Urothelium cell line (cell line): ENCODE measurements at places on chromosomes 11 and 22.

DNA sequence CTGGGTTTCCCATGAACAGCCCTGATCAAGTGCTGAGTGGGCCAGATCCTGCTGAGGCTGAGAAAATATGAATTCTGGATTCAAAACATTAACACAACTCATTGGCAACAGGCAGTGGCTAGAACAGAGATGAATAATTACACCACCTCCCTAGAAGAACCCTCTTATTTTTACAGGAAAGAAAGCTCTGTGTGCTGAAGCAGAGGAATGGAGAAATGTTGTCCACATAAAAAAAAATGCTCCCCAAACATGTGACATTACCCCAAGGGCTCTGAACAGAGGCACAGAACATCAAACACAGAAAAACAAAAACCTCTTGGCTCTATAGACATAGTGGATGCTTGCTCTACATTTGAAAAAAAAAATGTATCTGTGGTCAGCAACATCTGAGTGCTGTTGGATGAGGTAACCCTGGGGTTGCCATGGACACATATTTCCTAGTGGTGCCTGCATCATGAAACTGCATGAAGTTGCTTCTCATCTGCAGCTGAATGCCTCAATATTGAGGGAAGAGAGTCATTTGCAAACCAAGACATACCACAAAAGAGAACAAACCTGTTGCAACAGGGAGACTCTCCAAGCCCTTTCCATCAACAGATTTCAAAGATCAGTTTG is 98.8 kb downstream of the SNX19 start:
- DNase-seq: no peak

GRCh38 chr22:47176573-47177333 is 414.3 kb downstream of the TBC1D22A start:
- no peak for DNase-seq

GRCh38 chr11:119691020-119691666 is 37.9 kb downstream of the NECTIN1 start:
- no peak for DNase-seq

DNA sequence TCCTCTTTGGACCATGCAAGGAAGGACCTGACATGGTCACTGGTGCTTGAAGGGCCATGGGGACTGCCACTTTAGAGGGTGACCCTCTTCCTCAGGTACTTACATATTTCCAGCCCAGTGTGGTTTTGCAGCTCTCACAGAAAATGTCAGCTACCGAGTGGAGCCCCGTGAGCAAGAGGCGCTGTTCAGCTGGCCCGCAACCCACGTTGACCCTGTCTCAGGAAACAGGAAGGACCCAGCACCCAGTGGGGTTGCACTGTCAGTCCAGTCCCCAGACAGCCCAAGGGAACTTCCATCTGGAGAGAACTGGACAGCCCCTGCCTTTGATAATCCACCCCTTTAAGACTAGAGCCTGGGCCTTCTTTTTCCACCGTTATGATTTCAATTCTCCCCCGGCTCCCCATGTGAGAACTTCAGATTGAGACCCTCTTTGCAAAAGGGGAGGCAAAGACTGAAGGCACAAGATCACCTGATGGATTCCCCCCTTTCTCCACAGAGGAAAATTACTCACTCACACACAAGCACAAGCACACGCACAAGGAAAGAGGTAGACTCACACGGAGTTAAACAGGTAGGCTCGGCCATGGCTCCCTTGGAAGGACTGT is 3.4 kb downstream of the YPEL4 start:
- no peak for DNase-seq

- no peak for DNase-seq
Measured at GRCh38 chr11:73399159-73399590, 23.0 kb downstream of the RELT start.

GRCh38 chr11:47327949-47328348 is 24.6 kb downstream of the MYBPC3 start:
- DNase-seq: no peak

DNA sequence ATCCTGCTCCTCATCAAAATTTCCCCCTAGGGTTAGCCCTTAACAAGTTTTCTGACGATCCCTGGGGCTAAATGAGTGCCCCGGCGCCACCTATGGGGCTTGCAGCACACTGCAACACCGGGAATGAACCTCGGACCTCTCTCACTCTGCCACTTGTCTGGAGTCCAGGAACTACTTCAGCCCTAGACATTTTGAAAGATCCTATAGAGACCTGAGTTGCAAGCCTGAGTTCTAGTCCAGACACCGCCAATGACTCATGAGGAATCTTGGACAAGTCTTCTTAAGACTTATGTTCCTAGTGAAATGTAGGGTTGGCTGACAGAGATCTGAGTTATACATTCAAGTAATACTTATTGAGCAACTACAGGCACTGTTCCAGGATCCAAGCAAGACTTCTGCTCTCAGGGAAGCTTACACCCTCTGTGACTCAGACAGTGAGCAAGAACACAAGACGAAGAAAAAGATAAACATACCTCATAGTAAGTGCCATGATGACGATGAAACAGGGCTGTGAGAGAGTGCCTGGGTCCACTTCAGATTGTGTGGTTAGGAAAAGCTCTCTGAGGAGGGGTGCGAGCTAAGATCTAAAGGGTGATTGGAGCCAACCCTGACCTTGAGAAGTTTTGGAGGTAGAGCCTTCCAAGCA is 10.2 kb upstream of the STK33 start:
- peak; percentile 77 for DNase-seq

DNA sequence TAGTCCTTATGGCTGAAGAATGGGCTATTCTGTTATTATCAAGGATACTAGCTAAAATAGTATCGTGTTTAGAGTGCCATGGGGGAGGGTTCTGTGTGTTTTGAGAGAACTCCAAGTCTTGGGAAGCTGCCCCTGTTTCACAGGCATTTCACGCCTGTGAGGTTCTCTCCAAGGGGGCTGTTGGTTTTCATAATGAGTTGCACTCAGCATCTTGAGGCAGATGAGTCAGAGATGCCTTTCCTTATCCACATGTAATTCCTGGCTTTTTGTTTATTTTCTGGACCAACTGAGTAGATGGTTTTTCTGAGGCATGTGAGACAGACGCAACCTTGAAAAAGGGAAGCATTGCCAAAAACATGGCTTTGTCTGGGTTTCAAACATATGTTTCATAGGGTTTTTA is 203.7 kb downstream of the ARHGAP42 start:
- peak; percentile 31 for DNase-seq

DNA sequence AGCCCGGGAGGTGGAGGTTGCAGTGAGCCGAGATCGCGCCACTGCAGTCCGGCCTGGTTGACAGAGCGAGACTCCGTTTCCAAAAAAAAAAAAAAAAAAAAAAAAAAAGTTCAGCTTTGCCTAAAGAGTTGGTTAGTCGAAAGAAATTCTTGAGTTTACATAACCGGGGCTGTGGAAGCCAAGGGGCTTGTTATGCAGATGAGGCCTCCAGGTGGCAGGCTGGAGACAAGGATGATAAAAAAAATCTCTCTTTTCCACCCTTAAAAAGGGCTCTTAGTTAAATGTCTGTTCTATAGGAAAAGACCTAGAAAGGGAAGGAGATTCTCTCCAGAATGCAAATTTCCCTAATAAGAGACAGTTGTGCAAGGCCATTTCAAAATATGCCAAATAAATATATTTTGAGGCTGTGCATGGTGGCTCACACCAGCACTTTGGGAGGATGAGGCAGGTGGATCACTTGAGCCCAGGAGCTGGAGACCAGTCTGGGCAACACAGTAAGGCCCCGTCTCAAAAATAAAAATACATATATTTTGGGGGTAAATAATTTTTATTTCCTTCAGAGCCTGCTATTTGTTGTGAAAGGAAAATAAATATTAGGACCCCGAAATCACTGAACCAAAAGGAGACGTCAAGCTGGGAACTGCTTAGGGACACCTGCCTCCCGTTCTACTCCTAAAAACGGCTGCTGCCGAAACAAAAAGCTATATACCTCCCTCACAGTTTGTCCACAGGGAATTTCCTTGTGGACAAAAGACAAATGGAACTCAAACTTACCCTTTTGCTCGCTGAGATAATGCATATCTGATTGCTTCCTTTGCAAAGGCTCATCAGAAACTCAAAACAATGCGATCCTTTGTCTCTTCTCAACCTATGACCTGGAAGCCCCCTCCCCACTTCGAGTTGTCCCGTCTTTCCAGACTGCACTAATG is 2.4 kb upstream of the IFITM2 start:
- DNase-seq: peak; percentile 55

DNA sequence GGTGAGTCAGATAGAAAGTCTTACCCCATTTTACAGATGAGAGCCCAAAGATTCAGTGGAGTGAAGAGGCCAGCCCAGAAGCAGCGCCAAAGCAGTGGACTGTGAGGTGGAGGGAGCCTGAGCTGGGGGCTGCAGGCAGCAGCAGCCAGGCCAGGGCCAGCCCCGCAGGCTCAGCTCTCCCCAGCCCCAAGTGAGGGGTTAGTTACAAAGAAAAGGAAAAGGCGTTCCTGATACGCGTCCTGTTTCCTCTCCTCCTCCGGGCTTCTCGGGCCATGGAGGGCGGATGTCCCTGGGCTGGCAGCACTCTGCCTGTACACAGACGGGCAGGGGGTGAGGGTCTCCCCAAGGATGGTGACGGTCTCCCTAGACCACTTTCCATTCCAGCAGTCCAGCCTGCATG is 44.9 kb downstream of the ARRB1 start:
- no peak for DNase-seq

- no peak for DNase-seq
Measured at GRCh38 chr11:126210871-126211235, 597 bp downstream of the RPUSD4 start.

DNA sequence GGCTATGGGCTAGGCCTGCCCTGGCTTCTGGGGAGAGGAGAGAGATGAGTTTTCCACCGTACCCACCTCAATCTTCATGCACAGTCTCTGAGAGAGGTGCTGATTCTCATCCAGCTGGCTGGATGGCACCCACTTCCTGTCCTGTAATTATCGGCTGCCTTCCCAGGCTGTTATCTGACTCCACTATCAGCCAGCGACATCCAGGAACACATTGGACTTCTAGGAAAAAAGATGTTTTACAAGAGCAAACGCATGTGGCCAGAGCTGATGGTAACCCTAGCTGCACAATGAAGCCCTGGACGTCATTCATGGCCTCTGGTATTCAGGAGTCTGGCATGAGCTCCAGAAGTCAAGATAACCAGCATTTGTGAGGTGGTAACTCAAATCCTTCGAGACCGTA is 137.4 kb downstream of the EHF start:
- DNase-seq: no peak

- DNase-seq: peak; percentile 20
Measured at GRCh38 chr11:36186340-36187175, 102.7 kb downstream of the COMMD9 start.

DNA sequence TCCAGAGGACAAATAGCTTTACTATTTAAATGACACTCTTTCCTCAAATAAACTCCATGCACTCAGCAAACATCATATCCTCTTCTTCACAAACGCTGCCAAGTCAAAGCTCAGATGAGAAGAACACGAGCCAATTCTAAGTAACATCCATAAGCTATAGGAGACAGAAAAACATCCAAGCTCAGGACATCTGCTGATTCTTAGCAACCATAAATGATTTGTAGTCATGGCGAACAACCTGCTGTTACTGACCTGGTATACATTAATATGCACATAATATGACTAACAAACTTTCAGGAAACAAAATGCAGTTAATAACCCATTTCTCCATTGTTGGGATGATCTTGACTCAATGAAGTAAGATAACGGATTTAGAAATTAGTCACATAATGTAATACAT is 6.7 kb downstream of the GALNT18 start:
- DNase-seq: no peak

DNA sequence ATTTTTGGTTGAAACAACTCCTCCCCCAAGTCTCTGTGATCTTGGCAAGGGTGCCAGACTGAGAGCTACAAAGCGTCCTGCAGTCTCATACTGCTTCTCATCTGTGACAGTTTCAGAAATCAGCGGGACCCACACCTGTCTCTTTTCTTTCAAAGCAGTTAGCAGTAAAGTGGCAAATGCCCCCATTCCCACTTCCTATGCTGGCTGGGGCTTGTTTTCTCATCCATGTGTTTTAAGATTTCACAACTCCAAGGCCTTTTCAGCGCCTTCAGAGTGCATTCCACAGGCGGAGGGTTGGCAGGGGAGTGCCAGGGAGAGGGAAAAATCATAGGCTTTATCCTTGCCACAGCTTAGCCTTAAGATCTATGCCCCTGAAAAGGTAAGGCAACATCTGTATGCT is 493.5 kb downstream of the OPCML start:
- DNase-seq: peak; percentile 3

GRCh38 chr22:26170112-26170492 is 840 bp downstream of the SEZ6L start:
- DNase-seq: peak; percentile 41

- DNase-seq: no peak
Measured at GRCh38 chr11:110088535-110089344, 4.5 kb upstream of the ZC3H12C start.

- no peak for DNase-seq
Measured at GRCh38 chr11:24855951-24856350, 359.1 kb downstream of the LUZP2 start.

DNA sequence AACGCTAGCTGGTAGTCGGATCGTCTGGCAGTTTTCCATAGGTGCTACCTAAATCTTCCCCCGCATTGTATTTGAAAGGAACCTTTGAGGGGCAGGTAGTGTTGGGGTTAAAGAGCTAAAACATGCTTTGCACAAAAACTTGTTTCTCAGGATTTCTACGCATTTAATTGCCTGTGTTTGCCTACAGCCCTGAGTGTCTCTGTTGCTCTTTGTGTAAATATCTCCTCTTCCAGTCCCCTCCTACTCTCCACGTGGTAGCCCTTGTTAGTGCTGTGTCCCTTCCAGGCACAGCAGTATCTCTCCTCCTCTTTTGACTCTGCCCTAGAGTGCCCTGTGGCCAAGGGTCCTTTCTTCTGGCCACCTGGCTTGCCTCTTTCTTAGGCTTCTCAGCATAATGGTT is 81.7 kb downstream of the BARX2 start:
- DNase-seq: no peak

DNA sequence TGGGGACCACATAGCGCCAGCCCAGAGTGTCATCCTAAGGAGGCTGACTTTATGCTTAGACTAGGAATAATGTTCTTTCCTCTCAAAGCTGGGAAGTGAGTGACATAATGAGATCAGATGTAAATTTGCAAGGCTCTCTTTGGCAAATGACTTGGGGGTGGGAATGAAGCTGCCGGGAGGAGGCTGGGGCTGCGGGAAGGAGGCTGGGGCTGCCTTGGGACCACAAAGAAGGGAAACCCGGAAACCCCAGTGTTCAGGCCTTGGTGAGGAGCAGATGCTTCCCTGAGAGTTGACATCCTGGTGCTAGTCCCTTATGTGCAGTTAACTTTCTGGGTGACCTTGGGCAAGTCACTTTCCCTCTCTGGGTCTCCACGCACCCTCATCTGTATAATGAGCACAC is 182.0 kb downstream of the CHST1 start:
- no peak for DNase-seq

DNA sequence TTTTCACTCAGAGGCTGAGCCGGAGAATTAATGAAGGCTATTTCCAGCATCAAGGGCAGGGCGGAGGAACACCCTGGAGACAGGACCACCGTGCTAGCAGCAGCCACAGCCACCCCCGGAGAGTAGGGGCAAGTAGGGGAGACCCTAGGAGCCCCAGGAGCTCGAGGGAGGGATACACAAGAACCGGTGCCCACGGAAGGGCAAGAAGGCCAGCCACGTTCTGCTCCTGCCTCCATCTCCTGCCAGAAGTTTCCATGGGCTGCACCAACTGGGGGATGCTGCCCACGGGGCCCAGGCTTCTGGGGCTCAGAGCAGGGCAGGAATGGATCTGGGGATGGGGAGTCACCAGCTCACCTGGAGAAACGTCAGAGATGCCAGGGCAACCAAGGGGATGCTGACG is 626.8 kb downstream of the TBC1D22A start:
- no peak for DNase-seq
